Left forelimb (tissue), 1 donor: ENCODE measurements at places on chromosomes 7 and 10.

GRCh38 chr7:88073626-88074025 lies 139.6 kb downstream of the ADAM22 start:
- DNase-seq = no peak

GRCh38 chr10:18710201-18710653 lies 51.0 kb downstream of the ARL5B start:
- DNase-seq = no peak

- no peak for DNase-seq
Measured at GRCh38 chr10:104804880-104805279, 163.8 kb downstream of the SORCS3 start.

DNA sequence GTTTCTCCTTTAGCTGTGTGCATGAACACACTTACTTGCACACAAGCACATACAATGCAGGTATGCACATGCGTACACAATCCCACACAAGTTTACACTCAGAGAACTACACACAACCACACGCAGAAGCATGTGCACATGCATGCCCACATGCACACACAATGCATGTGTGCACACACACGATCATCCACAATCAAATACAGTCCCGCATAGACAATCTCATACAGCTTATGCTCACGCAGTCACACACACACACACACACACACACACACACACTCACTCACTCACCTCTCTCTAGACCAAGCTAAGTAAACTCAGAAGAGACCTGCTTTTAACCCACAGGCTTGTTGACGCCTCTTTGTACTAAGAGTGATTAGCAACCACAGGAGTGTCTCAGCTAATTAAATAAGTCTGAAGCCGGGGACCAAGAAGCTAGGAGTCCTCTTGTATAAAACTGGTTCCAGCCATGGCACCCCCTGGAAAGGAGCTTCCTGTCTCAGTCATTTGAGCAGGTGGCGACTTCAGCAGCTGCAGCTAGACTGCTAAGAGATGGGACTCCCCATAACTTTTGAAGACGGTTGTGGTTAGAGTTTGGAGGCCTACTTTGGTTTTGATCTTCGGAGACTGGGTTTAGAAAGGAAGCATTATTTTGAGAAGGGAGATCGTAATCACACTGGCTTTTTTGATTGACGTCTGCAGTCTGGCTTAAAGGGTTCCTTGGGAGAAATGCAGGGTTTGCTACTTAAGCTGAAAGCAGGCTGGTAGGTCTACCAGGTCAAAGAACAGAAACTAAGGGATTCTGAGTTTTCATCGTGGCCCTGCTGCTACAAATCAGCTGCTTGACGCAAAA lies 82.3 kb upstream of the ADRB1 start:
- DNase-seq = no peak

DNA sequence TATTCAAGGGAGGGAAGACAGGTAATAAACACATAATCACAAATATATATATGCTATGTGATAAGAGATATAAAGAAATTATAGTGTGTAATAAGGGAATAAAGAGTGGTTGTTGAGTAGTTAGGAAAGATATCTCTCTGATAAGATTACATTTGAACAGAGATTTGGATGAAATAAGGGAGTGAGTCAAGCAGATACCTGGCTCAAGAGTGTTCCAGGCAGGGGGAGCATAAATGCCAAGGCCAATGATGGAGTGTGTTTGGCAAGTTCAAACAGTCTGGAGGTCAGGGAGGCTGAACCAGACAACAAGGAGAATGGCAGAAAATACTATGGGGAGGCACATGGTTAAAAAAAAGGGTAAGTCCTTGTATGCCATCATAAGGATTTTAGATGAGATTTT lies 4.8 kb upstream of the GNAI1 start:
- DNase-seq = no peak

DNA sequence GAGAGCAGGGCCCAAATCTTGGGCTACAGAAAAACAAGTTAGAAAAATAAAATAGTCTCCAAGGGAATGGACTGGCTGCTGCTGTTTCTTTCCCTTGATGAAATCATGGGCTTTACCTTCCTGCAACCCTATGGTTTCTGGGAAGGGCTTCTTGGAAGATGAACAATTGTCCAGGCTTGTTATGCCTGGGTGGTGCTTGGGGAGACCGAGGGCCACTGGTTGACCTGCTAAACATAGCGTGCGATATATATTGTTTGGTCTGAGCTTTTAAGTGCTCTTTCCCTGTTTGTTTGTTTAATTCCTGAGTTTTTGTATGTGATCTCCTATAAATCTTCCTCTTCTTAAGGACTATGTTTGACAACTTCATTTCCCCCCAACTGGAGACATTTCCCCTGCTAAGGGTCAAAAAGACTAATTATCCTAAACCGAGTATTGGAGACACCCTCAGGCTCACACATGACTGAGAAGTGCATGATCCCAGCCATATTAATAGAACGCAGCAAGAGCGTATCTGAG lies 37.9 kb downstream of the SLC25A28 start:
- no peak for DNase-seq

DNA sequence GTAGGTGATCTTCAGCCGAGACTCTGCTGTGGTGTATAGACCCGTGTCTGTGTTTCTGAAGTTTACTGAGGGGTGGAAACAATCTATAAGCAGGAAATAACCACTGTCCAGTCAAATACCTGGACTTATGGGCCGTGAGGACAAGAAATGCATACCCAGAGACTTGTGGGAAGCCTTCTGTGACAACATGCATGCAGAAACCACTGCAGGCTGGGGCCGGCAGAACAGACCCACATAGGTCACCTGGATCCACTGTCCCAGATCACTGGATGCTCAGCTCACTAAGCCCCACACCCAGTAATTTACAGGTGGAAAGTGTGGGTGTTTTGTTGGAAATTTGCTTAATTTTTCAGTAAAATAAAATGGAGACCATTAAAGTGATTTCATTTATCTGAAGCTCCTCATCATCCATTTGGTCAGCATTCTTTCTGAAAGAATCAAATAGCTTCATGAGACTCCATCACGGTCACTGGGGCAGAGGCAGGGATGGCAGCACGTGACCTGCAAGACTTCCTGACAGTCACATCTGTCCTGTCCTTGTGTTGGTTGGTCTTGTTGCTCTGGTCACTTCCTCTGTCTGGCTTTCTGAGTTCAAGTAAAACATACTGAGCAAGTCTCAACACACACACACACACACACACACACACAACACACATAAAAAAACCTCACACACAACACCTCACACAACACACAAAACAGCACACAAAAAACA lies 108.3 kb downstream of the TNS3 start:
- no peak for DNase-seq

DNA sequence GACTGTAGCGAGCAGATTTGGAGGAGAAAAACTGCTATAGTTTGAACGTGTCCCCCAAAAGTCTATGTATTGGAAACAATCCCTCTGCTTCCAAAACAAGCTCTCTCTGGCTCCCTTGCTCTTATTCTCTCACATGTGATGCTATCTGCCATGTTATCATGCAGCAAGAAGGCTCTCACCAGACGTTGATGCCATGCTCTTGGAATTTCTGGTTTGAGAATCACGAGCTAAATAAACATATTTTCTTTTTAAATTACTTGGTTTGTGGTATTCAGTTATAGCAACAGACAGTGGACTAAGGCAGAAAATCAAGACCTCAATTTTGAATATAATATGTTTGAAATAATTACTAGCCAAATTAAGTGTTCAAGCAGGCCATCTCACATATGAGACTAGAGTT lies 17.5 kb upstream of the GNAT3 start:
- DNase-seq = no peak

DNA sequence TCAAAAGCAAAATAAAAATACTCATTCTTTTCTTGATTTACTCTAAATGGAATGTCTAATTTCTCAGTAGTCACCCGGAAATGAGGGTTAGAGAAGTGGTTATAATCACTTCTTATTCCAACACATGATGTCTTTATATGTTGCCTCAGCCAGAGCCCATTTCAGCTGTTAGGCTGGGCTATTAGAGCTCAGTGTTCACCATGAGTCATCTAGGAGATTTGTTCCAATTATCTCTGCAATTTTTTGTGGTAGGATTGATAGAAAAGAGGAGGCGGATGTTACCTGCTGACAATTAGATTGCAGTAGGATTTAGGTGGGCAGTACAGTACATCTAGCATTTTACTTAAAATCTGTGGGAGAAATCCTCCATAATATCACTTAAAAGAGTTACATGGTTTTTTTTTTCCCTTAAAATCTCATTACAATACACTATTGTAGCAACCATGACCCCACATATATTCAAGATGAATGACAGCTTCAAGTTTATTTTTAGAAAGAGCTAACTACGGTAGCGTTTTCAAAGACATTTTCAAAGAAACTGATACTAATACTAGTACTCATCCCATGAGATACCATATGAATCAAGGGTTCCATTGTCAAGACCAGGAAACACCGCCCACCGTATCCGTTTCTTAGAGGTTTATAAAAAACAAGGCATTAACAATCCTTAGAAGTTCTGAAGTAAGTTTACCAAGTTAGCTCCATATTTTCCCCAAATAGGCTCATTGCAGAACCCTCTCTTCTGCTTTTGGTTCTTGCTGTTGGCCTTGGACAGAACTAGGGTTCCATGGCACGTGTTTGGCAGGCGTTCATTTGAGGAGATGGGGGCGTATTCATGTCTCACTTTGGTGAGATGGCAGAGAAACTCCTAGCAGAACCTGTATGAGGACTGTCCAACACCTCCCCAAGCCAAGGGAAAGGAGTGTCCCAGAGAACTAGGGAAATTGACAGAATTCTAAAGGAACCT lies 10.4 kb downstream of the CPA2 start:
- no peak for DNase-seq

- peak; percentile 86 for DNase-seq
Measured at GRCh38 chr7:20329389-20330238, 1.1 kb upstream of the ITGB8 start.

- no peak for DNase-seq
Measured at GRCh38 chr7:145212050-145212449, 376.2 kb upstream of the TPK1 start.

DNA sequence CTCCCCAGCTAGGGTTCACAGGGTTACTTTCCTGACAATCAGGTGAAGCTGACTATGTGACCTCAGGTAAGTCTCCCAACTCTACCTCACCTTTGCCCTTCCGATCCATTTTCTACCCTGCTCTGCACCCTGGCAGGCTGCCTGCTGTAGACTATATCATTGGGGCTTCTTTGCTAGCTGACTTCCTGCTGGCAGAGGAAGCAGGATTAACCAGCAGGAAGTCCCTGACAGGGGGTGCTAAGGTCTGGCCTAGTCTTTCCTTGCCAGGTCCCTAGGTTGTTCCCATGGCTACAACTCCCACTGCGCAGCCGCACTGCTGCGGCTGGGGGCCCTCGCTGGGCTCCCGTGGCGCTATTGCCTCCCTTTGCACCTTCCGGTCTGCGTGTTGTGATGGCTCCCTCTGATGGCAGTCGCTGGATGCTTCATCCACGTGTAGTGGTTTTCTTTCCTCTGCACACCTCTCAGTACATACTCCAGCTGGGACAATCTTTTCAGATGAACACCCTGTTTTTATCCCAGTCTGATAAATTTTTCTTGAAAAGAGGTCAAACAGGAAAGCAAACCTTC lies 365.9 kb downstream of the REEP3 start:
- DNase-seq = no peak

GRCh38 chr7:92641921-92642511 lies 51.8 kb upstream of the FAM133B start:
- DNase-seq = no peak

DNA sequence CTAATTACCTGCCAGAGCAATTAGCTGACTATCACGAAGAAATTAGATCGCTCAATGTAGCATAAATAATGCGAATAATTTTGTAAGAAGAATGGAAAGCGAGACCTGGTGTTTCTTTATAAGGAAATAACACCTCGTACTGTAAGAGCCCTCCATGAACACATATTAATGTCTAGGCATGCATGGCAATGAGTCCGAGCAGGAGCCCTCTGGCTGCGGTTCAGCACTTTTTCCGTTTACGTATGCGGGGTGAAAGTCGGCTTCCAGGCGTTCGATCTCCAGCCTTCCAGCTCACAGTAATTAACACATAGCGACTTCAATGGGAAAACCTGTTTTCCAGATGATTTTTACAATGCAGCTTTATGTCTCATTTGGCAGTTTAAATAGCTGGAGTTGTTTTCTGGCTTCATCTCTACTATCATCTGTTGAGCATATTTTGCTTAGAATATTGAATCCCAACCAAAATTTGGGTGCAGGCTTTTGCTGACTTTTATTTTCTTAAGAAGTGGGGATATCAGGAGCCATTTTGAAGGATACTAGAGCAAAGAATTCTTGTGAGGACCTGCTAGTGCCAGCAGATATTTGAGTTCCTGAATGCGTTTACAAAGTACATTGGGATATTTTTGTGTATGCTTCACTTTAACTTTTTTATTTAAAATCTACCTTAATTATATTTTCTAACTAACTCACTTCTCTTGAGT lies 7.2 kb upstream of the SP8 start:
- DNase-seq = no peak

DNA sequence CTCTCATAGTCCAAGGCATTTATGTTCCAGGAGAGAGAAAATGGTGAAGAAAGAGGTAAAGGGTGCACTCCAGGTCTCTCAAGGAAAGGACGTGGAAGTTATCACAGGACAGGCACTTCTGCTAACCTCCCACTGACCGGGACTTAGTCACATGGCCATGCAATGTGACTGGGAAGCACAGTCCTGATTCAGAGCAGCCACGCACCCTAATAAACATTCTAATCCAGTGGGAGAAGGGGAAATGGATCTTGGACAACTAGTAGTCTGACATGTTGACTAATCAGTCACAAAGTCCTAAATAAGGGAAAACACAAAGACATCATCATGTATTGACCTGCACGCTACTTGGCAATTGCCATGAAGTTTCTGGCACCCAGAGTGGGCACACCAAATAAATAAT lies 417.5 kb upstream of the ZMIZ1 start:
- no peak for DNase-seq

DNA sequence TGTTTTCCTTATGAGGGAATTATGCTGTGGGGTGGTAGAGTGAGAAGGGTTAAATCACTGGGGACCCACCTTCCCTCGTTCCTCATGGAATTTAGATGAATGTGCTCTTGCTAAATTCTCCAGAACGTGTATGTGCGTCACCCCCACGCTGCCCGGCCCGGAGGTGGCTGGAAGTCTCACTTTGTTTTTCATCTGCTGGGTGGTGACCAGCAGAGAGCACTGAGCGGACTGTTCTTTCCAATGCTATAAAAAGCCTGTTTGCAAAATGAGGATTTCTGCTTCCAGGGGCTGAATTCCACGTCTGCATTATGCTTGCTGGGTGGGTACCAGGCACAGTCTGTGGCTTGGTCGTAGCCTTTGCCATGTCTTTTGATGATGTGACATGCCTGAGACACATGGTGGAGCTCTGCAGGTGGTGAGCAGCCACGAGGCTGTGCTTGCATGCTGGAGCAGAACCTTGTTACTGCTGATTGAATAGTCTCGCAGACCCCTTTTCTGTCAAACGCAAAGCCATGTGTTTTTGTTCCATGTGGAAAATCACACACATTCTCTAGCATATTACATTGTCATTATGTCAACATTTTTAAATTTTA lies 31.9 kb upstream of the INSYN2A start:
- no peak for DNase-seq
